ENCODE measurements at places on chromosomes 2 and 18.

DNA sequence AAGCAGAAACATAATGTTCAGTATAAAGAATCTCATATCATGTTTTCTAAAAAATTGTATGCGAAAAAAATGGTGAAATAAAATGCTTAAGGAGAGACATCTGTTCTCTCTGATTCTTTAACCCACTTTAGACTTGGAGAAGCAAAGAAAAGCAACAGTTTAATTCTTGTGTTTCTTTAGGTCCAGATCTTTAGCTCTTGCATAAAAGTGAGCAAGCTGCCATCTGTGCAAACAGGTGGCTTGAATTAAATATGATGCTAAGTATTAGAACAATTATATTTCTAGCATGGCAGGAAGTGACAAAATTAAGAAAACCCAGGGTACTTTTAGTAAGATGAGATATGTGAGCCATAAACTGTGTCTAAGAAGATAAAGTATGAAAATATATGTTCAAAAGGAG lies 1038.3 kb downstream of the DPP10 start:
- DNase-seq: no peak

DNA sequence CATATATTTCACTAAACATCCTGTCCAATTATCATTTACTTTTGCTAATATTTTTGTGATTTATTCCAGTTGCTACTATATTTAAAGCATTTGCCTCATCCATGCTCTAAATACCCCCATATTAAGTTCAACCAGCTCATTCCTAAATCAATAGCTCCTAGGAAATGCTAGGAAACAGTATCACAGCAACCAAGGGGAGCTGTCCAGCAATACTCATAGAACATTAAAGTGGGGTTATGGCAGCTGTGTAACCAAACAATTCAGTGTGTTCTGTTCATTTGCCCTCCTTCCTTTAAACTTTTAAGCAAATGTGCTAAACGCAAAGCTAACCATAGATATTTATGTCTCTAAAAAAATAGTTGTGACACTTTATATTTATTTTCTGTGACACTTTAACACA lies 41.1 kb downstream of the ACVR1C start:
- no peak for DNase-seq

GRCh38 chr2:213067888-213068287 lies 83.5 kb downstream of the IKZF2 start:
- no peak for DNase-seq

DNA sequence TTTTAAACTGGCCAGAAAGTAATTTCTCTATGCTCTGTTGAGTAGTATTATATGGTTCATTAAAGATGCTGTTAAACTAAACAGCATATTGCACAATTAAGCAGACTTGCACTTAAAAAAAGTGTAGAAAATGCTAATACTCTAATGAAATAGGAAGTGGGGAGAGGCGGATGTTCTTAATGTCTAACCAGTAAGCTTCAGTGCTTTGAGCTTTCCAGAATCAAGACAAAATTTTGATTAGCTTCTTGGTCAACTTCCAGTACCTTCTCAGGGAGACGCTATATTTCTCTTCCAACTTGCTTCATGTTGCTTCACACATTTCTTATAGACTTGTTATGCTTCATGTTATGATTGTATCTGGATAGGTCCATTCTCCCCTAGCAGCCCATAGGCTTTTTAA lies 89.1 kb downstream of the MAP2 start:
- DNase-seq: no peak

- DNase-seq: no peak
Measured at GRCh38 chr2:230542751-230543150, 126.8 kb downstream of the SP100 start.

- DNase-seq: no peak
Measured at GRCh38 chr2:62334440-62335058, 138.6 kb downstream of the B3GNT2 start.

GRCh38 chr18:2070631-2071030 lies 500.7 kb downstream of the METTL4 start:
- no peak for DNase-seq

DNA sequence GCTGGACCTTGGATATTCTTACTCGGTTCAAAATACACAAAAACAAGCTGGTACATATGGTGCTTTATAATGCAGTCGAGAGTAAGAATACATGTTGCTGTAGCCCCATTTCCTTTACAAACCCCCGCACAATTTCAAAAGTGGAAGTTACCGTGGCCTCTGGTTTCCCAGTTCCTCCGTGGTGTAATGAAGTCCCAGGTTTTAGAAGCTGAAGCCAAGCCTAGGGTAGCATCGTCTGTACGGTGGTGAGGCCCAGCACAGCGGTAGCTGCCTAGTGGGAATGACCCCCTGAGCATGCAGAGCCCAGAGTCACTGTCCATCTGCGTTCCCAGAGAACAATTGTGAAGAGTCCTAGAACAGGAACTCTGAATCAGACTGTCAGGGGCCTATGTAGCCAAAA lies 171.8 kb downstream of the ASXL3 start:
- no peak for DNase-seq

GRCh38 chr2:98280376-98281102 lies 65.7 kb upstream of the CNGA3 start:
- DNase-seq: no peak

DNA sequence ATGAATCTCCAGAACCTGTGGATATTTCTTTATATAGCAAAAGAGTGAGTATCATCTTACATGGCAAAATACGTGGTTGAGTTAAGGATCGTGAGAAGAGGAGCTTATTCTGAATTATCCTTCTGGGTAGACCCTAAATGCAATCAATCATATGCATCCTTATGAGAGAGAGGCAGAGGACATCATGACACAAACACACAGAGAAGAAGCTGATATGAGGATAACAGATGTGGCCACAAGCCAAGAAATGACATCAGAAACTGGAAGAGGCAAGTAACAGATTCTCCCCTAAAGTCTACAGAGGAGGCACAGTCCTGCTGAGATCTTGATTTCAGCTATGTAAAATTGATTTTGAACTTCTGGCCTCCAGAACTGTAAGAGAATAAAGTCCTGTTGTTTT lies 730.2 kb upstream of the ZNF804A start:
- no peak for DNase-seq

- no peak for DNase-seq
Measured at GRCh38 chr2:127179766-127180165, 40.3 kb downstream of the CYP27C1 start.

DNA sequence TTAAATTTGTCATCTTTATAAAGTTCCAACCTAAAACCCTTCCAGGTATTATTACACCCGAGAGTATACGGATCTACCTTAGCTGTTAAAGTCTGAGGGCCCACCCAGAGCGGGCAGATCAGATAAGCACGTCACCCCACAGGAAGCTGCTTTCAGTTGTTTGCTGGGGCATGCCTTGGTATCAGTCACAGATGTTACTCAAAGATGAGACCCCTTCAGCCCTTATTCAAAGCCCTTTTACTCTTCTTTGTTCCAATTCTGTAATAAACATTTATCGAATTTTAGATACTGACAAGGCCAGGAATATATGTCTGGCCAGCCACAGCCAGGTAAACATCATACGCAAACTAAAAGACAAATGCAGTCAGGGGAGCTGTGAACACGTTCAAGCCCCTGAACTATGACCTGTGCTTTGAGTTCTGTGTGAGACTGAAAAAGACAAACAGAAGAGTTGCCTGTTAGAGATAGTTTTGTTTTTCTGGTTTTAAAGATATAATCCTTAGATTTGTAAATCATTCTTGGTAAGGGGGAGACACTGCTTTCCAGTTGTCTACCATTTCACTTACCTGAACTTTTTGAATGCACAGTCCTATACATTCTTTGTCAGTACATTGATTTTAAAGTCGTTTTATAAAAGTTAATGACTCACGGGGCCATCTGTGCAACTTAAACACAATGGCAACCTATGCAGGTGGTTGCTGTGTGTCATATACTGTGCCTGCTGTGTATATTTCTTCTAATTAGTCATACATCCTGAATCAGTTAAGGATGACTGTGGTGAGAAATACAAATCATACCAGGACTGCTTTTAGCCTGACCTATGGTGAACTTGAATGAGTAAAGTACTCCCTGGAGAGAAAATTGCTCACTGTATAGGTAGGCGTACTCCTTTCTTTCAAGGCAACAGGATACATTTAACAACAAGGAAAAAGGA lies 100.5 kb upstream of the ITPRID2 start:
- DNase-seq: no peak

DNA sequence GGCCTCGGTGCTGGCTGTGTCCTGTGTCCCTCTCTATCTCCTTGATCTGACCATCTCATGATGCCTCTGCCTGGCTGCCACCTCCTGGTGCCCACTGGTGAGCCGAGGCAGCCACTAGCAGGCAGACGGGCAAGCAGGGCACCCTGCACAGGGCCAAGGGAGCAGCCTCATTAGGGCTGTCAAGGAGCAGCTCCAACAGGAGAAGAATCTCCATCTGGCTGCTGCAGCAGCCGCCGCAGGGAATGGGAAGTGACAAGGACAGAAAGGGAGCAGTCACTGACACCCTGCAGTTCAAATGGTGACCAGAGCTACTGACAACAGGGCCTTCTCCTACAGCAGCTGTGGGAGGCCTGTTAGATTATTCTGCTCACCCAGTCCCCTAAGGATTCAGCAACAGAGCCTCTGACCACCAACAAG lies 32.6 kb downstream of the ALPK2 start:
- DNase-seq: no peak

DNA sequence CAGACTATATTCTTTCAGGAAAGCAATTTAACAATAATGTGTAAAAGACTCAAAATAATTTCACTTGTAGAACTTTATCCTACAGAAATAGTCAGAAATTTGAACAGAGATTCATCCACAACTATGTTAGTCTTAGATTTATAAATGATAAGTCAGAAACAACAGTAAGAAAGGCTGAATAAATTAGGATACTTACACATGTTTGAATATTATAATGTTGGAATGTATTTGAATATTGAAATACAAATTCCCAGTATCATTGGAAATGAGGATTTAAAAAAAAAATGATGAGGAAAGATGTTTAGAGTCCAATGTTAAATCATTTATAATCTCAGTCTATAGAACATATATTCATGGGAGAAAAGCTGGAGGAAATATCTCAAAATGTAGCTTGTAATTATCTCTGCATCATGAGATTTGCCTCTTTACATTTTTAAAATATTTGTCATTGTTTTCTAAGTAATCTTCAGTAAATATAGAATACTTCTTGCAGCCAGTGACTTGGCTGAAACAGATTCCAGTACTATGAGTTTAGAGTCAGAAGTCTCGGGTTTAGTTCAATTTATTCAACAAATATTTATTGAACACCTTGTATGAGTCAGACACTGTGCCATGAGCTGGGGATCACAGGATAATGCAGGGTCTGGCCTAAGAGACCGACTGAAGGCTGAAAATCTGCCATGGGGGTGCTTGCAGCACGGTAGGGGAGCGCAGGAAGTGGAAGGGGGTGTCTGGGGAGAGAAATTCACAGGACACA lies 32.3 kb downstream of the CXCR4 start:
- no peak for DNase-seq

GRCh38 chr2:217204358-217204757 lies 344.5 kb upstream of the TNP1 start:
- DNase-seq: no peak
